NK-92 treated with Interleukin-12 subunit alpha and Interleukin-12 subunit beta, amount 100 ng/mL, for 24 hours (cell line): ENCODE measurements at places on chromosomes 5 and 9.

- no peak for DNase-seq
Measured at GRCh38 chr5:150651382-150651781, 9.7 kb upstream of the MYOZ3 start.

- DNase-seq = no peak
Measured at GRCh38 chr9:36744678-36745077, 172.0 kb downstream of the MELK start.

DNA sequence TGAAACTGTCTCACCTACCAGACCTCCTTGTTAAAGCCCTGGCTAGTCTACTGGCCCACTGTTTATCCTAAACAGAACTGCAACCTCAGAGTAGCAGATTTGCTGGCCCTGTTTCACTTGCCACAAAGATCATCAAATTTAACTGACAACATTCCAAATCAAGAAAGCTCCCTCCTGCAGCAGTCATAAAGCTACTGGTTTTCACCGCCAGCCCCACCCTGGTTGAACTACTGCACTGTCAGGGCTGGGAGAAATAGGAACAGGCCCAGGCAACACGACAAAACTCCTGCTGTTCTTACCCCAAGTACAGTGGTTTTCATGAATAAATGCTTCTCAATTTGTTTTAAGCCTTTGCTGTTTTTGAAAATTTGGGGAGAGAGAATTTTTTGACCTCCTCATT is 63.0 kb downstream of the NR6A1 start:
- no peak for DNase-seq

- no peak for DNase-seq
Measured at GRCh38 chr9:118532592-118532991, 828.4 kb downstream of the TLR4 start.

DNA sequence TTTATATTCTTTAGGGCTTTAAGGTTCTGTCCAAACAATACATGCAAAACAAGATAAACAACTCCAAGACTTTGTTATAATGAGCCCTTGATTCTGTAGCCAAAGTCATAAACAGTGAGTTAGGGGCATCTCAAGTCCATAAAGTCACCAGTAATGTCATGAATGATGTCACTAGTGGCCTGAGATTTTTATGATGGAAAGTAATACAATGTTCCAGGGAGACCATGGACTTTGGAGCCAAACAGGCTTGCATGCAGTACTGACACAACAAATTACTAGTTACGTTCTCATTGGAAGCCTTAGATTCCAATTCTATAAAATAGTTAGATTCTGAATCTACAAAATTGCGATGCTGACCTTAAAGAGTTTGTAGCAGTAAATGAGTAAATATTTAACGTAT is 280.0 kb downstream of the HINT1 start:
- DNase-seq = no peak

- DNase-seq = no peak
Measured at GRCh38 chr5:158451203-158451992, 592.5 kb upstream of the CLINT1 start.

DNA sequence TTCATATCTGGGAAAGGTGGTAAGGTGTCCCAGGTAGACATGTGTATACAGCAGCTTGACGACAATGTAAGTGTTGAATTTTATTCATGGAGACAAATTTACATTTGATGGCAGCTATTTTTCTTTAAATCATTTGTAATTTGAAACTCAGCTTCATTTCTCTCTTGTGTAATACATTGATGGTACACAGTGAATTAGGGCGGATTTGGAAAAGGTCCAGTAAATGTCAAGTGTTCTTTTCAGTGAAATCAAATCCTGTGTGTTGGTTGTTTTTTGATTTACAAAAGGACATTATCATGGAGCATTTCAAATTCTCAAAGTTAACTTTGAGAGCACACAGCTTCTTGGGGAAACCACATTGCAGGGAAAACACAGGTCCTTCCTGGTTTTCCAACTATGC is 30.0 kb upstream of the PCSK1 start:
- no peak for DNase-seq

- no peak for DNase-seq
Measured at GRCh38 chr9:27542508-27542907, 12.9 kb upstream of the MOB3B start.

GRCh38 chr9:91043056-91043810 is 241.6 kb downstream of the SYK start:
- no peak for DNase-seq

GRCh38 chr5:12320331-12320730 is 416.1 kb upstream of the CTNND2 start:
- no peak for DNase-seq

DNA sequence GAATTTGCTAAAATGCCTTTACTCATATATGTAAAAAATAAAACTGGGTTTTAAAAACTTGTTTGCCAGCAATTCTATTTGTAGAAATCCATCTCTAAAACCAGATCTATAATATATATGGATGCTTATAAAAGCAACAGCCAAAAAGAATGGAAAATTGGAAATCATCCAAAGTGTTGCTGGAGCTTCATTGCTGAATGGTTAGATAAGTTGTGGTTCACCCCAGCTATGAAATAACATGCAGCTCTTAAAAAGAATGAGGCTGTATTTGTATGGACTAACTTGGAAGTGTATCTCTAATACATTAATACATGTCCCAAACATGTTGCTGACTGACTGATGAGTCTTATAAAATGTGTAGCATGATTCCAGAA is 76.2 kb downstream of the STK10 start:
- no peak for DNase-seq

- no peak for DNase-seq
Measured at GRCh38 chr5:132822650-132823480, 7.6 kb downstream of the SHROOM1 start.

DNA sequence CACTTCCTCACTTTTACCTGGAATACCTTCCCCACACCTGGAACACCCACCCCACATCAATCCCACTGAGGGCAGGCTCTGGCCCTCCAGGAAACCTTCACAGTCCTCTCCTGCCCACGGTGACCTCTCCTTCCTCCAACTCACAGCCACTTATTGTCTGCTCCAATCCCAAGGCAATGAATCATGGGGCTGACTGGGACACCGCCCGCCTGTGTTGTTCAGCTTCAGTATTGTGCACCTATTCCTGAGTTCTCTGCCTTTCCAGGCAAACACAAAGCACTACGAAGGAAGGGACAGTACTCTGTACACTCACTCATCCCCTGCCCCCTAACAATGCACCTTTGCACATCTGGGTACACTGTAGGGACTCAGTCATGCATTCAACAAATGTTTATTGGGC is 7.3 kb downstream of the PCDH1 start:
- DNase-seq = no peak

GRCh38 chr9:127463911-127464310 is 12.6 kb downstream of the LRSAM1 start:
- no peak for DNase-seq

- DNase-seq = no peak
Measured at GRCh38 chr5:176425138-176425537, 8.8 kb upstream of the CLTB start.

DNA sequence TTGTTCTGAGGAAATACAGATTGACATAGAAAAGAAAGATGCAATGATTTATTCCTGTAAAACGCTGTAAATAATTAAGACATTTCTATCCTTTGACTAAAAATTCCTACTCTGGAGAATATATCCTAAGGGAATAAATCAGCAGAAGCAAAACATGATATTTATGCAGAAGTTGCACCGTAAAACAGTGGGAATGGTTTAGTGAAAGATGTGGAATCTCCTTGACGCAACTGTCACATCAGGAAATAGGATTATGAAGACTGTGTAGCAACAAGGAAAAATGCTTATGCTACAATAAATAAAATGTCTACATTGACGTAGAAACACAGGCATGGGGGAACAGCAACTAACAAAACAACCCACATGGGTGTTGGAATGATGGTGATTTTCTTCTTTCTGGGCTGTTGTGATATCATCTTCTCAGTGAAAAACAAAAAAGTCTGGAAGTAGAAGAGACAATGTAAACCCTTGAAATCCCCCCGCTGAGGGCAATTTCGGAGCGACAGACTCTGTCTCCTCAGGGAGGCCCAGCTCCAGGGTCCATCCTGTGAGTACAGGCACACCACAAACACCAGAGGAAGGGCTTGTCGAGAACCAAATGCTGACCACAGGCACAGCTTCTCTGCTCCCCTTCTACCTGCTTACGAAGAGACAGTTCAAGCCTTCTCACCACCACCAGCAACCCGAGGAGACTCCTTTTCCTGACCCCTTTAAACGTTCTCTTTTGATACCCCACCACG is 25.2 kb downstream of the COL23A1 start:
- no peak for DNase-seq

DNA sequence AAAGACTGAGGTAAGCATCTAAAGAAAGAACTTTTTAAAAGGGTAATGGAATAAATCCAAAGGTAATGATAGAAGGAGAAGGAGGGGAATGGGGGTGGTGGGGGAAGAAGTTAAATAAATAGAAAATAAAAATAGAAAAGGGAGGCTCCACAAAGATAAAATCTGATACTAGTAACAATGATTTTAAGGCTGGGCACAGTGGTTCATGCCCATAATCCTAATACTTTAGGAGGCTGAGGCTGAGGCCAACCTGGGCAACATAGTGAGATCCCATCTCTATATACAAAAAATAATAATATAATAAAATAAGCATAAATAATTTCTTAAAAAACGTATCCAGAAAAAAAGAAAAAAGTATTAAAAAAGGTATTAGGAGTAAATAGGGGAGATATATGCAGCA is 89.3 kb downstream of the FNBP1 start:
- no peak for DNase-seq

- DNase-seq = no peak
Measured at GRCh38 chr5:2762744-2763532, 11.5 kb upstream of the IRX2 start.

GRCh38 chr9:33197279-33198152 is 30.4 kb upstream of the B4GALT1 start:
- DNase-seq = no peak

- no peak for DNase-seq
Measured at GRCh38 chr5:150138551-150139265, 16.9 kb downstream of the PDGFRB start.

DNA sequence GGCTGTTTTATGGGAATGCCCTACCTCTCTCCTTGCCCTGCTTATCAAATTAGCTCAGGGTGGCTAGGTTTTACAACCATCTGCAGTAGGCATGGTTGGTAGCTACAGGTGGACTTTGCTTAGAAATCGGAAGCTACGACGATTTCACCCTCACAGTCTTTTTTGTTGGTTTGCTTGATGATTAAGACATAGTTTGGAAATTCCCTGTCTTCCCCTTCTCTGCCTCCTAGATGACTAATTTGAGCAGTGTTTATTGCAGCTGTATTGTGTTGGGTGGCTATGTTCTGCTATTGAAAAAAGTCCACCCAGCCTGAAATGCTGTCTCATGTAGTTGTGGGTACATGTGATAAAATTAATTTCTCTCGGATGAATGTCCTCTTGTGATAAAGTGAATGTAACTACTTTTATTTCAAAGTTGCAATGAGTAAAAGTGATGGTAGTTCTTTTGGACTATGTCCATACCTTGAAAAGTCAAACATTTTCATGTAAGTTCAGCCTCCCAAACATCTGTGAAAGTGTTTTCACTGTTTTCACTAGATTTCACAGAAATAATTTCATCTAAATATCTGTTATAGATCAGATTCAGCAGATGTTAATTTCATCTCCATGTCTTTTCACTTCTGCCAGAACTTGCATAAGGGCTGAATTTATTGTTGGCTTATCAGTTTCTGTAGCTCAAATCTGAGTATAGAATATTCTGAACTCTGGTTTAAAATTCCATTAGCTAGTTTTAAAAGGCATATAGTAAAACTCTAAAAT is 37.3 kb upstream of the FYB1 start:
- DNase-seq = no peak

DNA sequence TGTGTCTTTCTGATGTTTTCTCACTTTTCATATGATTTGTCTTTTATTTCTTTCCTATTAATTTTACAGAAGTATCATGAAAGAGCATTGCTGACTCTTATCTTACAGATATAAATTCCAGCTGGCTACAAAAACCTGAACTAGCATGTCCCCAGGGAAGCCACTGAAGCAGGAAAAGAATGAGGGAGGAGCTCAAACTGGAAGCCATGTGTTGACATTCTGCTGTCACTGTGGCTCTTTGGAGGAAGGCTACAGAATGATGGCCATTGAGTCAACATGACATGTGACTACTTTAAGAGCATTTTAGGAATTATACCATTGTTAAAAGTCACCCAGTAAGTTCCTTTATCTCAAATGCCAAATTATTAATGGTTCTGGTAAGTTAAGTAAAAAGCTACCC is 638.3 kb upstream of the DMAC1 start:
- no peak for DNase-seq

DNA sequence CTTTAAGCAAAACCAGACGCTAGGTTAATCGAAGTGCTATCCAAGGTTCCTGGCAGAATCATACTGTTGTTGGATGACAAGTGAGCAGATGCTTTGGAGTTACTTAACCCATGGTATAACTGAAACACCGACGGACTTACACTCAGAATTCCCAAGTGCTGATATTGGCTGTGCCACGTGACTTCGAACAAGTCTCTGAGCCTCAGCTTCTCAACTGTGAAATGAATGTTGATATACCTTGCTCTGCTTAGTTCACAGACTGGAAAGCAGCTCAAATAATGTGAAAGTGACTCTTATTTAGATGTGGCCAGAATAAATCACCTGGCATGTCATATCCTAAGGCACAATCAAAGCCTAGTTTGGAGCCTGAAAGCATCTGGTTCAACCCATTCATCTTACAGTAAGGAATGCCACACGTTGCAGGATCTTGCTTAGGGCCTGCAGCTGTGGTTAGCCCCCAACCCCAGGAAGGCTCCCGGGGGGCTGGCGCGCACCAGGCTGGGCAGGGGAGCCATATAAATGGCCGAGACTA is 759 bp downstream of the GEMIN5 start:
- no peak for DNase-seq

- DNase-seq = no peak
Measured at GRCh38 chr9:8391132-8391531, 591.6 kb upstream of the DMAC1 start.

GRCh38 chr9:122797316-122798063 is 2.4 kb upstream of the OR1K1 start:
- DNase-seq = no peak

GRCh38 chr5:151075698-151076331 is 5.0 kb downstream of the TNIP1 start:
- DNase-seq = no peak

- DNase-seq = no peak
Measured at GRCh38 chr5:135266975-135267374, 132.1 kb downstream of the MACROH2A1 start.

DNA sequence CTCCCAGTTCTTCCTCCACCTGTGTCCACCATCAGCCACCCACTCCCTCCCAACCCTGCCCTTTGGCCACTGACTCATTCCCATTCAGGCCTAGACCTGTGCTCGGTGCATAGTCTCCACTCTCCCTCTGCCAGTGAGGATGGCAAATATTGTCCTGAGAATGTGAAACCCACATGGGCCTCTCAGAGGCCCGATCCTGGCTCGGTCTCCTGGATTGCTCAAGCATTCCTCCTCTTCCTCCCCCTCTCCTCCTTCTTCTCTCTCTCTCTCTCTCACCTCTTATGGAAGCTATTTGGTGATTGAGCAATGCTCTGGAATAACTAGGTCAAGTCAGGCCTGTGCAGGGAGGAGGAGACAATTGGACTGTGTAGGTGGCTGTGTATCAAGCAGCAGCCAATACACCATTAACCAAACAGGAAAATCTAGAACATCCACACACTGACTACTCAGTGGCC is 99.9 kb downstream of the KLF4 start:
- no peak for DNase-seq
